ENCODE measurements at places on chromosomes 3 and 15.

GRCh38 chr3:77303955-77304699 is 264.2 kb downstream of the ROBO2 start:
- no peak for DNase-seq

DNA sequence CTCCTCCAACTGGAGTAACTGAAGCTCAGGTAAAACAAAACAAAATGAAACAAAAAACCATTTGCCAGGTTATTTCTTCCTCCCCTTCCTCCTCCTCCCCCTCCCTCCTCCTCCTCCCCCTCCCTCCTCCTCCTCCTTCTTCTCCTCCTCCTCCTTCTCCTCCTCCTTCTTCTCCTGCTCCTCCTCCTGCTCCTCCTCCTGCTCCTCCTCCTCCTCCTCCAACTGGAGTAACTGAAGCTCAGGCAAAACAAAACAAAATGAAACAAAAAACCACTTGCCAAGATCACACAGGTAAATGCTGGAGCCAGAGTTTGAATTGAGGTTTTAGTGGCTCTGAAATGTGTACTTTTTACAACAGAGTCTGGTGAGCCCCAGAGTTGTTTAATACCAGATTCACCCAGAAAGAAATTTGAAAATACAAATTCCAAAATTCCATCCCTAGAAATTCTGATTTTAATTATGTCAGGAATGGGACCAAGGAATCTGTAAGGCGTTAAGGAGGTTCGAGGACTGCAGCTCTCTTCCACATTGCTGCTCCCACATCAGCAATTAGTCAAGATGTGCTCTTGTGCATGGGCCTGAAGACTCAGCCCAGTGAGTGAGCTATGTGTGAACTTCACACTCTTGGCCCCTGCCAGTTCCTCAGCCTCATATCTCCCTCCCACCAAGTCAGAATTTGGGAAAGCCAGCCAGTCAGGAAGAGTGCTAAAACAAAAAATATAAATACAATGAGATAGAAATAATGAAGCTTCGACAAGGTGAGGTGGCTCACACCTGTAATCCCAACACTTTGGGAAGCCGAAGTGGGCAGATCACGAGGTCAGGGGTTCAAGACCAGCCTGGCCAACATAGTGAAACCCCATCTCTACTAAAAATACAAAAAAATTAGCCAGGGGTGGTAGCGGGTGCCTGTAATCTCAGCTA is 31.6 kb upstream of the ZNF770 start:
- DNase-seq, result no peak

- DNase-seq, result no peak
These were observed 65.0 kb upstream of the PARL start for GRCh38 chr3:183949690-183950089.

GRCh38 chr3:151445273-151446001 is 15.4 kb downstream of the IGSF10 start:
- peak; percentile 77 for DNase-seq

DNA sequence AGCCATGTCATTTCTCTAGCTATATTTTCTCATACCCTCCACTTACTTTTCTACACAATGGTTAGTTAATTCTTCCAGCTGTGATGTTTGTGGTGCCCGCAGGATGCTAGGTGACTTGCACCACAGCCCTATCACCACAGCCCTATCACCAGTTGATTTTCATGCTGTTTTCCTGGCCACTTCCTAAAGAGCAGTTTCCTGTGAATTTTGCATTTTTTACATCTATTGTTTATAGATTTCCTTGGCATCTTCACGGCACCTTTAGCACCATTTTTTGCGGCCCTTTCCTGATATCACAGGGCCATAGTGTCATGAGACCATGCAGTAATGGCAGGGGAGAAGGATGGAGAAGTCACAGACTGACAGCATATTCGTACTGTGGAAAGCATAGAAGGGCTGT is 132.9 kb upstream of the PRICKLE2 start:
- no peak for DNase-seq

GRCh38 chr3:141950572-141951493 is 74.4 kb downstream of the ATP1B3 start:
- DNase-seq, result no peak

- no peak for DNase-seq
These were observed 109.7 kb upstream of the FAM3D start for GRCh38 chr3:58776231-58776630.

GRCh38 chr3:174583396-174583795 is 275.7 kb upstream of the NAALADL2 start:
- DNase-seq, result no peak

DNA sequence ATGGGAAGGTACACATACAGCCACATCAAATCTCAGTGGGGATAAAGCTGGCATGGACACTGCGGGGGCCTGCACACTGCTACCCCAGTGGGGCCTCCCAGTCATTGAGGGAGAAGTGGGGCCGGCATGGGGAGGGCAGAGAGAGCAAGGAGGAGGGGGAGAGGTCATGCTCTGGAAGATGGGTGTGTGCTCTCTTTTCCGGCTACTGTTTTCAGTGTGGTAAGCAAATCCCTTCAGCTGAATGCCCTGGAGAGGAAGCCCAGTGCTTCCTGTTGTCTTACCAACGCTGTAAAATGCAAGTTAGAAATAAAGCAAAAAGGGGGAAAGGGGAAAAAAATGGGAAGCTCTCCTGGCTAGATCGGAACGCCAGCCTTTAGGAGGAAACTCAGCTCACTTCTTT is 30.8 kb downstream of the NRROS start:
- no peak for DNase-seq

DNA sequence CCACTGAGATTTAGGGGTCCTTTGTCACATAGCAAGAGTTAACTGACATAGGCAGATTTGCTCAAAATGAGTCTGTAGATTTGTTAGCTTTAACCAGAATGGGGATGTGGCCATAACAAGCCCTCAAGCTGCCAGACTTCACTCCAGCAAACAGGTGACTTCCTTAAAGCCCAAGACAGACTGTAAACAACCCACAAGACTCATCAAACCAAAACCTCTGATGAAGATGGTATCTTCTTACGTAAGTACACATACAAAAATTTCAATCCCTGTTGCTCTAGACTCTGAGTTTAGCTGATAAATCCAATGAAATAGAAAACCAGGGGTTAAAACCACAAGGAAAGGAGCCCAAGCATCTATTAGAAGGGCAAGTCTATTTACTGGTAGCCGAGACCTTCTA is 18.2 kb upstream of the ZBTB20 start:
- DNase-seq, result no peak

DNA sequence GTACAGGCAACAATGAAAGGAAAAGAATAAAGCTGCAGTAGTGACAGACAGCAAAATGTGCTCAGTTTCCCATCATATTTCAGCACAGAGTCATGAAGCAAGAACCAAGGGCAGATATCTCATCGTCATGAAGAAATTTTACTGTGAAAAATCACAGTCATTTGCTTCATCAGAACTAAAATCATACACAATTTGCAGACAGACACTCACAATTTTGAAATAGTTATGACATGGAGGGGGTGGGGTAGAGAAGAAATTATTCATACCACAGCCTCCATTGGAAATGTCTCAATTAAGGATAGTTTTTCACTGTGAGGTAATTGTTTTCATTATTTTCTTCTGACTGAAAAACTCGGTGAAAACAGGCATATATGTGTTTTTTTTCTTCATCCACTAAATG is 78.8 kb upstream of the CNTN3 start:
- DNase-seq, result no peak

- no peak for DNase-seq
These were observed 659.3 kb upstream of the ARRDC4 start for GRCh38 chr15:97301166-97301565.

- no peak for DNase-seq
These were observed 41.3 kb downstream of the GOLIM4 start for GRCh38 chr3:168054447-168054846.

- DNase-seq, result no peak
These were observed 14.2 kb downstream of the CRBN start for GRCh38 chr3:3165241-3165640.

DNA sequence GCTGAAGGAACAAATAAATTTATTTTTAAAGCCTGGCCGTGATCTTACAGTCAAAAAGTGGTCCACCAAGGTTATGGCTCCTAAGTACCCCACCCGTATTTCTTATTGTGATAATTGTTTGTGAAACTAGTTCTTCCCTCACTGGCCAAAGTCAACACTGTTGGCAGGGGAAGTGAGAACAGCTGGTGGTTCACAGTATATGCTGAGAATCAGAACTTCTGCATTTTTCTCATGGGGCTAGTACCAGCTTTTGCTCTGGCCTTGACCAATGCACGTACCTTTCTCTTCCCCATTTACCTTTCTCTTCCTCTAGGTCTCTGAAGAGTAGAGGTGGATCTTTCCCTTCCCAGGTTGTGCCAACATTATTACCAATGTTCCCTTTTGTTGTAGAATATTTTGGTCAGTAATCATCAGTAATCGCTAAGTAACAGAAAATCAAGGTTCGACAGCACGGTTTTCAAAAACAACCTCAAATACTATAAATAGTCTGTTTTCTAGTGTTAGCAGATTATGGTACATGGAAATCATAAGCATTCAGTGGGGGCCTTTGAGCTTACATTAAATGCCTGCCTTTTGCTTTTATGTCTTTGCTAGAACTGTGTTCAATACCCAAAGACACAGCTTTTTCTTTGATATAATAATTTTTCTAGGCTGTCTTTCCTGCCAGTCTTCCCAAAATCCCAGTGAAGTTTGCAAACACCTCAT is 268.0 kb downstream of the LPP start:
- no peak for DNase-seq

DNA sequence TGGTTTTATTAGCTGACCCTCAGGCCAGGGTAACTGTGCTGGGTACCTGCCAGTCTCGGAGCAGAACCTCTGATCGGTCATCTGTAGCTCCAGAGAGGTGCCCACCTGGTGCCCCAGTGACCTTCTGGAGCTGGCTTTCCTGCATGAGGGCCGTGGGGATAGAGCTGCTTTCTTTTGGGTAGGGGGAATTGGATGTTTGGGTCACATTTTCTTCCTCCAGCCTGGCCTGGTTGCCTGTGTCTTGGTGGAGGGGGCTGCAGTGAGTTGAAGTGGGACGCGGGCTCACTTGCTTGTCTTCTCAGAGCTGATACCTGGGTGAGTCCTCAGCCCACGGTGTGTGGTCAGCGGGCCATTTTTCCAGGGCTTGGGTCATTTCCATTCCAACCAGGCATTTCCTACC is 2.6 kb downstream of the ZNF710 start:
- no peak for DNase-seq

DNA sequence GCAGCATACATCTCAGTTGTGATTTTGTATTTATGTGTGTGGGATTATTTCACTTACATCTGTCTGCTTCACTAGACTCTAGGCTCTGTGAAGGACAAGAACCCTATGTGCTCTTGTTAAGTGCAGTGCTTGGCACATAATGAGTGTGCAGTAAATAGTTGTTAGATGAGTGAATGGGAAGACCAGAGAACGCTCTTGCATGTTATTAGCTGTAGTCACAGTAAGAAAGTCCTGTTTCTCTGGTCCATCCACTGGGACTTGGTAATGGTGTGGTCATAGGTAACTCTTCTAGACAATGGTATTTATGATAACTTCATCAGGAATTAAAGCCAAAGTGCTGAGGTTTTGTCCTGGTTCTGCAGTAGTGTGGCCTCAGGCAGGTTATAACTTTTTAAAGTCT is 1.4 kb upstream of the AQP9 start:
- DNase-seq, result no peak

DNA sequence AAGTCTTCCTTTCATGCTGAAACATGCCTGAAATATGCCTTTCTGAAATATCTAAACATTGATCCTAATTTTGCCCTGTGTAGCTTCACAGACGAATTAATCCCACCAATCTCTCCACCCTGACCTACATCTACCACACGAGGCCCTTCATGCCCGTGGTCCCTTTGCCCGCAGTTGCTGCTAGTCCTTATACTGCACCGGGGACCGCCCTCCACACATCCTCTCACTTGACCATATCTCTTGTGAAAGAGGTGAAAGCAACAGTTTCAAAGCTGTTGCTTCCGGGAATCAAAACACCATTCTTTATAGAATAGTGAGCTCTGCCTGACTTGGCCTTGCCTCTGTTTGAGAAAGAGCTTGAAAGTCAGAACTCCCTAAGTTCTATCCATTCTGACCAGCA is 499.5 kb downstream of the NTRK3 start:
- no peak for DNase-seq

GRCh38 chr15:69604072-69604411 is 151.4 kb downstream of the RPLP1 start:
- no peak for DNase-seq

GRCh38 chr3:197683191-197683590 is 53.5 kb downstream of the RUBCN start:
- no peak for DNase-seq

GRCh38 chr3:186192823-186193222 is 83.9 kb upstream of the ETV5 start:
- DNase-seq, result no peak

GRCh38 chr15:69902414-69903062 is 195.2 kb downstream of the TLE3 start:
- DNase-seq, result no peak

DNA sequence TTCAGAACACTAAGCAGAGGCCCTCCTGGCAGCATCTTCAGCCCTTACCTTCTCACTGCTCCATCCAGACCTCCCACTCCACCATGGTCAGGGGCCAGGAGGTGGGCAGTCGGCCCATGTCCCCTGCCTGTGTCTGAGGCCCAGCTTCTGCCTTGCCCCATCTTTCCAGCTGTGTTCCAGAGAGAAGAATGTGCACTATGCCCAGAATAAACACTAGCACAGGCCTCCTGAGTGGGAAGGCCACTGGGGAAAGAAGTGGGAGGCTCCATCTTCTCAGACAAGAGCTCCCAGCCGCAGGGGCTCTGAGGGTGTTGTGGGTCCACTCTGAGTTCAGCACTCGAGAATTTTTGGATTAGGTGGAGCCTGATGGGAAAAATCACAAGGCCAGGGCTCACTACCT is 44.5 kb downstream of the ADCY5 start:
- DNase-seq, result peak; percentile 14

- DNase-seq, result no peak
These were observed 132.9 kb downstream of the MAGI1 start for GRCh38 chr3:65905771-65906170.

DNA sequence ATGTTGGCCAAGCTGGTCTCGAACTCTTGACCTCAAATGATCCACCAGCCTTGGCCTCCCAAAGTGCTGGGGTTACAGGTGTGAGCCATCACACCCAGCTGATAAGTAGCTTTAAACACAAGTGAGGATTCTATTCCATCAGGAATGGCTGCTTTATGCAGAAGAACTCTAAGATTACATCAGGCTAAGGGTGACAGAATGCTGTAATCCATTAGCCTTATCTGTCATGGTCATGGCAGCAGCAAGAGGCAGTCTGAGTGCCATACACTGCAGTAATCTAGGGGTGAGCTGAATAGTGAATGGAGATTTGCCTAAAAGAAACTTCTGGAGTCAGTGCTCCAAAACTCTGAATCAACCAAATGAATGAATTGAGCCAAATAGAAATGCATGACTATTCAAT is 39.6 kb downstream of the LIPC start:
- no peak for DNase-seq

DNA sequence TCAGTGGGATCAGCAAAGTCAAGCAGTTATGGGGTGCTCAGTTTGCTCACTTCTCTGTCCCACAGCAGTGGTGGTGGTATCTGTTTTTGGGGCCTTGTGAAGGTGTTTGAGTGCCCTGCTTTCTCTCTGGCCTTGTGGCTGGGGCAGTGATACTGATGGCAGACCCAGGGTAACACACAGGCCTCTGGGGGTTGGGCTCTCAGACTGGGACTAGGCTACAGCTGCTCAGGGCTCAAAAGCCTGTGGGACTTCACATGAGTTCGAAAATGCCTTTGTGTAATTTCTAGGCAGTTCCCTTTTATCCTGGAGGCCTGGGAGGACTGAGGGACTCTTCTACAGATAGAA is 75.3 kb downstream of the STXBP5L start:
- no peak for DNase-seq
